Gastroesophageal sphincter (tissue), 4 donors: ENCODE measurements at places on chromosomes 11 and 22.

GRCh38 chr11:95415837-95416304 is 184.9 kb upstream of the SESN3 start:
- ATAC-seq: no peak

GRCh38 chr11:71255323-71255722 is 2.9 kb upstream of the SHANK2 start:
- no peak for ATAC-seq

- no peak for ATAC-seq
Measured at GRCh38 chr11:74212533-74212932, 41.4 kb downstream of the PPME1 start.

DNA sequence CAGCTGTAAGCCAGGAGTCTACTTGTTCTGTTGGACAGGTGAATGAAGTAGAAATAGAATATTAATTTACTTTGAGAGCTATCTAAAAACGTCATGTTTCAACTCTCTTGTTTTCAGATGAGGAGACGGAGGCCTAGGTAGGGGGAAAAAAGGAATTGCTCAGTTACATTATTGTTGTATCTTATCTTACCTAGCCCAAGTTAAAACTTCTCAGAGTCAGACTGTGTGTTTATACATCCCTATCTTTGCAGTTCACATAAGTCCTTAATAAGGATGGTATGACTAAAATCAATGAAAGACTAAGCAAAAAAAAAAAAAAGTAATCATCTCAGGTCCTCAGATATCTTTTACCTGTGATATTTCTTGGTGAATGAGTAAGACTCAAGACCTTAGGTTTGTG is 62.8 kb downstream of the TEAD1 start:
- no peak for ATAC-seq

DNA sequence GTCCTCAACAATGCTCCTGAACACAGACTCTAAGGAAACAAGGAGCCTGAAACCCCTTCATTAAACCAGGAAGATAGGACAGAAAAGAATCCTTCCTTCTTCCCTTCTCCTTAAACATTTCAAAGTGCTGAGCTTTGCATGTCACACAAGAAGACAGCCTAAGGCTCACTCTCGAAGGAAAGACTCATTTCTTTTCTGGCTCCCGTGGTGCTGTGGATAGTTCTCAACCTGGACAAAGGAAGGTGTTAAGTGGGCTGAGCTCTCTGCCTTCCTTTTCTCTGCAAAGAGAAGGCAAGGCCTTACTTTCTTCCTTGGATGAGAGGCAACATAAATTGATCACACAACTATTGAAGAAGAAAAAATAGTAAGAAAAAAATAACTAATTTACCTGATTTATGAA is 452.4 kb upstream of the DDI1 start:
- no peak for ATAC-seq
